NCI-H524 treated with DMSO at 0.1 percent for 48 hours (cell line): ENCODE measurements at places on chromosomes 1 and 21.
A peak's percentile ranks its signal among the peaks of the same experiment; 100 is the strongest.

- DNase-seq: no peak
Observed at GRCh38 chr1:177451191-177451590, 280.4 kb downstream of the BRINP2 start.

- DNase-seq: no peak
Observed at GRCh38 chr1:21361506-21361905, 71.2 kb upstream of the ECE1 start.

DNA sequence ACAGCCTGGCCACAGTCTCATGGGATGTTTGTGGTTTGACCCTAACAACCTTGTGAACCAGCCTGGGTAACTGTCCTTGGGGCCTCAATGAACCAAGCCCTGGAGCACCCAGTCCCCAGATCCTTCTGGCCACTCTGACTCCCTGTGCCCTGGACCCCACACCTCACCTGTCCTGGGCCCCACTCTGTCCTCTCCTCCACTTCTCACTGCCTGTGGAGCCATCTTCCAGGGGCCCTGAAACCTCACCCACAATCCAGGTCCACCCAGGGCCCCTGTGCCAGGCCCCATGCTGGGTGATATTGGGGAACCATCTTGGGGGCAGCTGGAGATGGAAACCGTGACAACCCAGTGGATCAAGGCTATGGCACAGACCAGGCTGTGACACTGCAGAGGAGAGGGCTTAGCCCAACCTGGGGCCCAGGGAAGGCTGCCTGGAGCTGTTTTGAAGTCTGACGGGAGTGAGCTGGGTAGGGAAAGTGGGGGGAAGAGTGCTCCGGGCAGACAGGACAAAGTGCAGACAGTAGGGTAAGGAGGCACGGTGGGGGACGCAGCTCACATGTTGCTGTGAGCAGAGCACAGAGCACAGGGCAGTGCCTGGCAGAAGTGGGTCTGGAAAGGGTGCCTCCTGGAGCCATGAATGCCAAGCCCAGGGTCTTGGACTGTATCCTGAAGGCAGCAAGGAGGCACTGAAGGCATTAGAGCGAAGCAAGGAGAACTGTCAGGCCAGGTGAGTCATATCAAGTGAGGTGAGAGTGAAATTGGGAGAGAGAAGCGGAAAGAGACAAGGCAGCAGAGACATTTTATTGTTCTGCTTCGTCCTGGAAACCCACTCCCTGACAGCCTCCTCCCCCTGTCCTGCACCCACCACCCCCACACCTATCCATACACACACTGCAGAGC lies 12.1 kb upstream of the LRP8 start:
- DNase-seq: no peak

- no peak for DNase-seq
Observed at GRCh38 chr1:14782741-14783591, 184.5 kb downstream of the KAZN start.

DNA sequence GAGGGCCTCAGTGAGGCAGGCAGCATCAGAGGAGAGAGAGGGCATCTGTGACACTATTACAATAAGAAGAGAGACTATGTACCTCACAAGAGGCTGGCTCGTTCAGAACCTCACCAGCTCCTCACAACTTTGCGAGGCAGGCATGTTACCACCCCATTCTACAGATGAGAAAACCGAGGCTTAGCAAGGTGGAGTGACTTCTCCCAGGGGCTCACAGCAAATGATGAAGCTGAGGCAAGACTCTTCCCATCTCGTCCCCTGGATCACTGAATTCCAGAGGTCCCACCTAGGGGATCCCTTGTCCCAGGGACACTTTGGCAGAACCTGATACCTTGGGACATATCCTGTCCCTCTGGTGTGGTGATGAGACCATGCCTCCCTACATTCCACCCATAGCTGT lies 64.4 kb downstream of the DISP3 start:
- no peak for DNase-seq

DNA sequence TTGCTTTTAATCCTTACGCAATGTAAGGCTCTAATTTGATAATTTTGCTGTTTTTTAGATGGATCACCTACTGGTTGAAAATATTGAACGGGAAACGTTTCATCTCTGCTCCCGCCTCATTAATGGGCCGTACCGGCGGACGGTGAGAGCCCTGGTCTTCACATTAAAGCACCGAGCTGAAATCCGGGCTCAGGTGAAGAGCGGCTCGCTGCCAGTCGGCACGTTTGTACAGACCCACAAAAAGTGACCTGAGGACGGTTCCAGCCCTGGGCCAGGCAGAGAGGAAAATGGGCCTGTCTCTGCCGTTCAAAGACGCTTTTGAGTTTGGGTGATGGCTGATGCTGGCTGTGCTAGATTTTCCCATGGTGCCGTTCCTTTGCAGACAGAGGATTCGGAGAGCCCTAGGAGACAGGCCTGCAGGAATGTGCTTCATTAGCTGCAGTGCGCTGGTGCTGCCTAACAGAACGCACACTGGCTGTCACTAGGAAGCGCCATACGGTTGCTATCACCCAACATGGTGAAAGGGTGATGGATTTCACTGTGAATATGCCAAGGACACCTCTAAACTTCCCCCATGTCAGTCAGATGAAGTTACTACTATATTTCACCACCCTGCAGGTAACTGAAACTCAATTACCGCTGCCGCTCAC lies 42.9 kb downstream of the TCEANC2 start:
- no peak for DNase-seq

GRCh38 chr1:41368366-41368765 lies 7.1 kb downstream of the FOXO6 start:
- peak; percentile 48 for DNase-seq

DNA sequence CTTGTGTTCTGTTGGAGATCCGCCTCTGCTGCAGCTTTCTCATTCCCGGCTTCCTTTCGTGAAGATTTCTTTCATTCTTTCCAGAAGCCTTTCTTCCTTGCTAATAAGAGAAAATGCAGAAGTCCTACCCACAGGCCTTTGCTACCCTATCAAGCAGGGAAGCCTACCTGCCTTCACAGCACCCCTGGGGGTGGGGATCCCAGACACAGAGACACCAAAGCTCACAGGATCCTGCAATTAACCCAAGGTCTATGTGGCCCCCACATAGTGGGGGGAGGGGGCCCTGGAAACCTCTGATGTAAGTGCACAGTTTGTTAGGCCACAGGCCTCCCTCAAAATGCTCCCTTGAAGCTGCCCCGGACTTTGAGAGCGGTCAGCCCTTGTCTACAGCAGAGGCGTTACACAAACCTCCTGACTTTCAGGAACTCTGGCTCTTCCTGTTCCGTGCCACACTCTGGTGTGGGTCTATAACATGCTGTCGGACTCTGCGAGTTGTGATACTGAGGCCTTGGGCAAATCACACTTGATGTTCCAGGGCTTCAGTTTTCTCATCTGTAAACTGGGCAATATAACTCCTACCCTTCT lies 31.2 kb downstream of the NKAIN1 start:
- no peak for DNase-seq

- DNase-seq: no peak
Observed at GRCh38 chr21:45370575-45370974, 34.4 kb upstream of the COL18A1 start.

DNA sequence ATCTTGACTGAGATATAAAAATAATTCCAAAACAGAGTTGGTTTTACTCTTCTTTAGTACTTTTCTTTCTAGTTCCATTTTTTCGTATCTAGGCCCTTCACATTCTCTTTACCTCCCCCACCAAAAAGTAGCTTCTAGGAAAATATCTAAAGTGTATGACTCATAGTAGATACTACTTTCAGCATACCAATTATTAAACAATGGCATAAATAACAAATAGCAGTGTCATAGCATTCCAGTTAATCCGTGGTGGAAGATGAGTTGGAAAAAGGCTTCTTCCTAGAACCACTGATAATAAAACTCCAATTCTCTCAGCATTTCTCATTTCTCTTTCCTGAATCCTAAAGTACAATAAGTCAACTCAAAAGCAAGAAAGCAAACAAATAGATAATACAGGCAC lies 859.0 kb upstream of the B3GALT2 start:
- DNase-seq: no peak

GRCh38 chr1:110102081-110102480 lies 10.2 kb upstream of the UBL4B start:
- DNase-seq: no peak

- no peak for DNase-seq
Observed at GRCh38 chr1:72516826-72517225, 234.5 kb upstream of the NEGR1 start.

DNA sequence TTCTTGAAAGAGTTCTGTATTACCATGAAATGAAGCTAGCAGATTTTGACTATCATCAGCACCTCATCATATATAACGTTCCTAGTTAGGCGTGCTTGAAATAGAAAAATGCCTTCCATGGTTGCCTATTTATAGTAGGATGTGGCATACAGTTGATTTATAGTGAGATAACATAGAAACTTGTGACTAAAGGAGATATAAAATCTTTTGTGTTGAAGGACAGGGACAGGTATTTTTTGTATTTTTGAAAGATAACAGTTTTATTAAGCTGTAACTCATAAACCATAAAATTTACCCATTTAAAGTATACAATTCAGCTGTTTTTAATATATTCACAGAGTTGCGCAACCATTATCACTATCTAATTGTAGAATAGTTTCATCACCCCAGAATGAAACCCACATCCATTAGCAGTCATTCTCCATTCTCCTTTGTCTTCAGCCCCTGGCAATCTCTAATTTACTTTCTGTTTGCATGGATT lies 19.3 kb downstream of the SPEN start:
- no peak for DNase-seq

GRCh38 chr1:227234998-227235405 lies 83.3 kb downstream of the CDC42BPA start:
- peak; percentile 59 for DNase-seq

GRCh38 chr1:189708674-189709073 lies 769.0 kb downstream of the BRINP3 start:
- DNase-seq: no peak

DNA sequence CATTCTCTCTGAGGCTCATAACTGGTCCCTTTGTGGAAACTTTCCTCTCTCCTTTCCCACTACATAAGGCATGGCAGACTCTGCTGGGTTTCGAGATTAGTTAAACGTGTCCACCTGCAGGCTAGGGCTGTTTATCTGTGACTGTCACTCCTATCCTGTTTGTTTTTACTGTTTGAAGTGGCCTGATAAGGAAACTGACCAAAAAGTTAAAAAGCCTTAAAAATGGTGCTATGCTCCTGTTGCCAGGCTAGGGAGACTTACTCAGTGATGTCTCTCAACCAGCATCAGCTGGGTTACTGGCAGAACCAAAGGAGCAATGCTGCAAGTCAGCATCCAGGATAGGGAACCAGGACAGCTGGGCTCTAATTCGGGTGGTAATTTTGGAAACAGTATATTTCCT lies 3.9 kb downstream of the PIGV start:
- DNase-seq: no peak

- no peak for DNase-seq
Observed at GRCh38 chr1:34911465-34911864, 18.0 kb downstream of the DLGAP3 start.

- DNase-seq: peak; percentile 60
Observed at GRCh38 chr1:22855668-22856606, 116.7 kb downstream of the LACTBL1 start.

DNA sequence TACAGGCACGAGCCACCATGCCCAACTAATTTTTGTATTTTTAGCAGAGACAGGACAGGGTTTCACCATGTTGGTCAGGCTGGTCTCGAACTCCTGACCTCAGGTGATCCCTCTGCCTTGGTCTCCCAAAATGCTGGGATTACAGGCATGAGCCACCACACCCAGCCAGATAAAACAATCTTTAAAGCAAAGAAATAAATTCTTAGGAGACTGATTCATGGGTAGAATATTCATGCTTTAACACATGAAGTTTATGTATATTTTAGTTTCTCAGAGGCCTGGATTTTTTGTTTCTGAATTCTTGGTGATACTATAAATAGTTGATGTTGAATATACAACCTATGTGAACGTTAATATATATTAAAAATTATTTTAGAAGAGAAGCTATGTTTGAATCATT lies 127.4 kb upstream of the KIAA1614 start:
- DNase-seq: no peak

DNA sequence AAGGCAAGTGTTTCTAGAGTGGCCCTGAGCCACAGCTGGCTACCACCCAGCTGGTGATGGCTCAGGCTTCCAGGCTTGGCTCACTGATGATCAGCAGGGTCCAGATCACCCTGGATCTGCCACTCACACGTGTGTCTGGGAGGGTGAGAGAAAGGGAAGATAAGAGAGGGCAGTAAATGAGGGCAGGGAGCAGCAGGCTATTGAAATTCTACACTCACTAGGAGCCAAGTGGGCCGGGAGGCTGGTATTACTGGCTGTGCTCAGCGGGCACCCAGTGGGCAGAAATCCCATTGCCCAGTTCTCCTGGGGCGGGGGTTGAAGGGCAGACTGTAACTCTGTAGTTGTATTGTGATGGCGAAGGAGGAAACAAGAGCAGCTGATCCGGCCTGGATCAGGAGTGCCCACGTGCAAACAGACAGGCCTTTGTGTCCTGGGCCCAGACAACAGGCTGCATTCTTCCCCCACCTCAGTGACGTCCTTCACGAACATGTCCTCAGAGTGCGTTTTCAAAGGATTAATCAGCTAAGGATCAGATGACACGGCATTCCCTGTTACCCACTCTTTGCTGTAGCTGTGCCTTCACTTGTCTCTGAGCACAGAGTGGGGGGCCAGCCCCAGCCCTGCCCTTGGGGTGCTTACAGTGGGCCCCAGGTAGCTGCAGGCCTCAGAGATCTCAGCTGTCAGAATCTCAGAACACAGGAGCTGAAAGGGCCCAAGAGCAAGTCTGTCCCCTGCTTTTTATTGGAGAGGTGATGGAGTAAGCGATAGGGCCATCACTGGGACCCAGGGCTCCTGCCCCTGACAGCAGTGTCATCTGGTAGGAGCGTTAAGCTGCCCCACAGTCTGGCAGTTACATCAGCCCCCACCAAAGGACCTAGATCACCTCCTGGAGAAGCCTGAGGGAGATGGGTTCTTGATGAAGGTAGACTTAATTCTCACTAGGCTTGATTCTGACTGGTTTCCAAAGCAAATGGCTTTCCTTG lies 60.5 kb downstream of the ATP1A1 start:
- peak; percentile 11 for DNase-seq

DNA sequence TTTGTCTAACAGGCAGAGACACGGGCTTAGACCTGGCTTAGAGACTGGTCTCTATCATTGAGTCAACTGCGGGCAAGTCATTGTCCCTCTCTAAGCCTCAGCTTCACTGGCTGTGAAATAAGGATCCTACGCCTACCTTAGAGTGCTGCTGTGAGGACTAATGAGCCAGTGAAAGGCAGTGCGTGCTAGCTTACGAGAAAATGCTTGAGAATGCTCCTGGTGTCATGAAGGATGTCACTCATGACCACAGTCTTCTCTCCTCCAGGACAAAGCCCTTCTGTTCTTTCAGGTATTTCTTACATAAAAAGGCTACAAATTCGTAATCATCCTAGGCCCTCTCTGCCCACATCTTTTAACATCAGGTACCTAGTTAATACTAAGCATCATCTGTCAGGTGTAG lies 16.5 kb upstream of the A3GALT2 start:
- no peak for DNase-seq

- no peak for DNase-seq
Observed at GRCh38 chr1:52158218-52158617, 16.3 kb downstream of the ZFYVE9 start.

- DNase-seq: no peak
Observed at GRCh38 chr1:37853157-37853556, 6.2 kb downstream of the MTF1 start.
